Trophoblast cell (in vitro differentiated cells and primary cell): ENCODE measurements at places on chromosomes 5 and 9.
A peak's percentile ranks its signal among the peaks of the same experiment; 100 is the strongest.

DNA sequence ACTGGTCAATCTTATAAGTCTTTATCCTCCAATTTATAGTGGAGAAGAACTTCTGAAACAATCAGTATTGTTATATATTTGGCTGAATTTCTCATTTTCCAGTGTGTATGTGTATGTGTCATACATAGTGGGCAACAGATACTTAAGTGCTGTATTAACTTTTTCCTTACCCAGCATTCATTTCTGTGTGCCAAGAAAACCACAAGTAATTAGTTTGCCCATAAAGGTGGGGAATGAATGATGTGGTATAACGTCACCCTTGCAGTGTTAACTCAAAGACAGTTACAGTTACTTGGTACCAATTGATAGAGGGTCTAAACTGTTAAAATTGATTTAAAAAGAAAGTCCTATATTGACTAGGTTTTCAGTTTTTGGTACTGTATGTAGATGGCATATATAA, 2.0 kb downstream of the OGN start:
- H3K4me3 ChIP-seq = no peak overlapping the region
- no peaks in the 10 kb centered on the region for H3K36me3 ChIP-seq
- H3K4me1 ChIP-seq = no peaks in the 10 kb centered on the region
- H3K27me3 ChIP-seq = no peaks in the 10 kb centered on the region

- no peaks in the 10 kb centered on the region for H3K4me1 ChIP-seq
- no peak overlapping the region for H3K4me3 ChIP-seq
- no peaks in the 10 kb centered on the region for H3K27me3 ChIP-seq
- H3K27ac ChIP-seq = no peak overlapping the region
These were observed 6.2 kb upstream of the PTPDC1 start for GRCh38 chr9:94078086-94078485.

GRCh38 chr5:95718738-95719137, 12.4 kb upstream of the RHOBTB3 start:
- H3K4me3 ChIP-seq = no peak overlapping the region
- no peaks in the 10 kb centered on the region for H3K27me3 ChIP-seq
- peaks cover 6% of the 10 kb centered on the region for H3K4me1 ChIP-seq
- H3K36me3 ChIP-seq = peaks cover 3% of the 10 kb centered on the region

DNA sequence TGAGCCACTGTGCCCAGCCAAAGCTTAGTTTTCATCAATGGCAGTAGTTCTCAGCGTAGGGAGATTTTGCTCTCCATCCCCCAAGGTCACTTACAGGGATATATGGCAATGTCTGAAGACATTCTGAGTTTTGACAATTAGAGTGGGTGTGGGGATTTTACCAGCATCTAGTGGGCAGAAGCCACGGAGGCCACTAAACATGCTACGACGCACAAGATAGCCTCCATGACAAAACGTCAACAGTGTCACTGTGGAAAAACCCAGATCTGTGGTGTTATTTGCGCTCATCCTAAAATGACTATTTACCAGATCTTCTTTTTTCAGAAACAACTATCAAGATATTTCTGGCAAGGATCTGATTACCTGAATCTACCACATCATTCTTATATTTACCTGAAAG, 68.2 kb downstream of the CDC14B start:
- H3K4me1 ChIP-seq = no peaks in the 10 kb centered on the region
- peak overlapping the region; percentile 44 for H3K27ac ChIP-seq
- DNase-seq = no peak
- peaks cover 2% of the 10 kb centered on the region for H3K36me3 ChIP-seq

- H3K4me1 ChIP-seq = no peaks in the 10 kb centered on the region
- no peak overlapping the region for H3K4me3 ChIP-seq
- no peaks in the 10 kb centered on the region for H3K36me3 ChIP-seq
These were observed 171.9 kb downstream of the ENTREP1 start for GRCh38 chr9:69496846-69497450.

DNA sequence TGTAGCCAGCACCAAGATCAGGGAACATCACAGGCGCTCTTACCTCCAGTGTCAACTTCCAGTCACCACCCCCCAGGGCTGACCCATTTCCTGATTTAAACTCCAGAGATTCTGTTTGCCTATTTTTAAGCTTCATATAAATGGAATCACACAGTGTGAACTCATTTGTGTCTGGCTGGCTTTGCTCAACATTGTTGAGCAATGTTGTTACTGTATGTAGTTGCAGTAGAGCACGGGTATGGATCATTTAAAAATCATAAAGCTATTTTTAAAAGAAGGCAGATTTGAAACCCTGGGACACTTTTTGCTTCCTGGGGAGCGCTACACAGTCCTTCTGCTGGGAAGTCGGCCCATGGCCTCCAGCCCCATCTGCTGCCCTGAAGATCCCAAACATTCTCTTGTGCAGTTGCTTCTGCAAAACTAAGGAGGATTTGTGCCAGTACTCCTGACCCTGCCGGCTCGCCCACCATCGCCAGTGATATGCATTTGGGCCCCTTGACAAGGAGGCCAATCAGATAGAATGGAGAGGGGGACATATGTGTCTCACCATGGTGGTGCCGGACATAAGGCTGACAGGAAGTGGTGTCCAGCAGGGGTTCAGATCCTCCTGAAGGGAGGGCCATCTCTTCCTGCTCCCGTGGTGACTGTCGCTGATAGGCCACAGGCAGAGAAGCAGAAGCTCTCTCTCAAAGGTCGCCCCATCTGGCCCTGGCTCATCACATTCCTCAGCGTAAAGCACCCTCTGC, 13.3 kb downstream of the DCANP1 start:
- DNase-seq = no peak
- H3K36me3 ChIP-seq = no peaks in the 10 kb centered on the region
- no peaks in the 10 kb centered on the region for H3K27me3 ChIP-seq
- H3K27ac ChIP-seq = no peak overlapping the region
- H3K4me3 ChIP-seq = no peak overlapping the region

- H3K36me3 ChIP-seq = peaks cover 69% of the 10 kb centered on the region
- DNase-seq = no peak
- H3K4me3 ChIP-seq = no peak overlapping the region
- H3K4me1 ChIP-seq = no peaks in the 10 kb centered on the region
These were observed 64.9 kb downstream of the ZNF354C start for GRCh38 chr5:179124853-179125788.

- H3K4me3 ChIP-seq = no peak overlapping the region
- H3K27ac ChIP-seq = no peak overlapping the region
- DNase-seq = no peak
- H3K36me3 ChIP-seq = no peaks in the 10 kb centered on the region
- H3K4me1 ChIP-seq = peaks cover 2% of the 10 kb centered on the region
These were observed 141.4 kb downstream of the LRRC70 start for GRCh38 chr5:62720031-62720441.

DNA sequence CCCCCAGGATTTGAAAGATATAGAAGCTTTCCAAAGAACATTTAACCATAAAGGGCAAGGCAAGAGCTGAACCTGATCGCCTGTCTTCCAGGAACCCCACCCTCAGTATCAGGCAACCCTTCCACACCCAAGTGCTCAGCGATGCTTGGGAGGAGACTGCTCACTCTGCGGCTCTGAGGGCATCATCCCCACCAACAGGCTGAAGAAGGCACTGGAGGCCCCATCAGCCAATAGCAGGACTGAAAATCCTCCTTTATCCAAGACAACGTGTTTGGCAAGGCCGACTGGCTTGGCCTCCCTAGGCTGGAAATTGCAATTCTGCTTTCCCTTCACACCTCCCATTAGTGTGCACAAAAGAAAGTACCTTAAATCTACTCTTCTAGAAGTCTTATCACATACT, 1.4 kb upstream of the PPP2CA start:
- no peak overlapping the region for H3K4me3 ChIP-seq
- no peaks in the 10 kb centered on the region for H3K36me3 ChIP-seq
- H3K4me1 ChIP-seq = peaks cover 8% of the 10 kb centered on the region
- no peaks in the 10 kb centered on the region for H3K27me3 ChIP-seq

GRCh38 chr9:134379831-134380365, 53.6 kb downstream of the RXRA start:
- H3K27ac ChIP-seq = no peak overlapping the region
- H3K4me1 ChIP-seq = peaks cover 10% of the 10 kb centered on the region
- peak; percentile 77 for DNase-seq

GRCh38 chr5:164335837-164336236, 830.4 kb downstream of the MAT2B start:
- no peaks in the 10 kb centered on the region for H3K36me3 ChIP-seq
- no peaks in the 10 kb centered on the region for H3K4me1 ChIP-seq
- H3K27me3 ChIP-seq = no peaks in the 10 kb centered on the region
- no peak overlapping the region for H3K27ac ChIP-seq

DNA sequence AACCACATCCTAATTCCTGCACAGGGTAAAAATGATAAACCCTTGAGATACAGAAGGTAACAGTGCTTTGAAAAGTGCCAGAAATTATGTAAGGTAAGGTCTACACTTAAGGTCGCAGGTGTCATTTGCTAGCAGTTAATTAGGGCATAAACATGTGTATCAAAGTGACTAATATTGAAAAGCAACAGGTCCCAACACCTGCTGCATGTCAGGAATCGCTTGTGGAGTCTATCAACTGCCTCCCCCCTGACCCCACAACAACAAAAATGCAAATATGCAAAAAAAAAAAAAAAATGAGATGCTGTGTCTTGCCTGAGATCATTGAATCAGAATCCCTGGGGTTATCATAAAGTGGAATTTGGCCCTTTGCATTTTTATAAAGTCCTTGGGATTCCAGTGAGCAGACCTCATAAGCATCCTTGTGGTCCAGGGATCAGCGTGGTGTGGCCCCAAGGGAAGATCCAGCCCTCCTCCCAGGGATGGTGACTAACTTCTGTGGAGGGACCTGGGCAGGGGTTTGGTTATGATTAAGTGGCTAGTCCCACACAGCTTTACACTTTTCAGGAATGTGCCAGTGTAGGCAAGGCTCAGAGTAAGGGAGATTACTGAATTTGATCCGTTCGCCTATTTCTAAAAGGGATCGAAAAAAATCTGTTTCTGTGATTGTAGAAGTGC, 92.5 kb upstream of the TNFSF8 start:
- peaks cover 12% of the 10 kb centered on the region for H3K36me3 ChIP-seq
- no peak for DNase-seq
- peak overlapping the region; percentile 88 for H3K27ac ChIP-seq
- H3K27me3 ChIP-seq = no peaks in the 10 kb centered on the region
- no peak overlapping the region for H3K4me3 ChIP-seq
- peaks cover 15% of the 10 kb centered on the region for H3K4me1 ChIP-seq
